Stimulated activated naive B cell treated with anti-CD40 and anti-IgM and Interleukin-4, amounts not matched to agents 10 μg/mL and 1 μg/mL and 100 μg/mL, for 72 hours (primary cell): ENCODE measurements at places on chromosomes 11 and 22.

DNA sequence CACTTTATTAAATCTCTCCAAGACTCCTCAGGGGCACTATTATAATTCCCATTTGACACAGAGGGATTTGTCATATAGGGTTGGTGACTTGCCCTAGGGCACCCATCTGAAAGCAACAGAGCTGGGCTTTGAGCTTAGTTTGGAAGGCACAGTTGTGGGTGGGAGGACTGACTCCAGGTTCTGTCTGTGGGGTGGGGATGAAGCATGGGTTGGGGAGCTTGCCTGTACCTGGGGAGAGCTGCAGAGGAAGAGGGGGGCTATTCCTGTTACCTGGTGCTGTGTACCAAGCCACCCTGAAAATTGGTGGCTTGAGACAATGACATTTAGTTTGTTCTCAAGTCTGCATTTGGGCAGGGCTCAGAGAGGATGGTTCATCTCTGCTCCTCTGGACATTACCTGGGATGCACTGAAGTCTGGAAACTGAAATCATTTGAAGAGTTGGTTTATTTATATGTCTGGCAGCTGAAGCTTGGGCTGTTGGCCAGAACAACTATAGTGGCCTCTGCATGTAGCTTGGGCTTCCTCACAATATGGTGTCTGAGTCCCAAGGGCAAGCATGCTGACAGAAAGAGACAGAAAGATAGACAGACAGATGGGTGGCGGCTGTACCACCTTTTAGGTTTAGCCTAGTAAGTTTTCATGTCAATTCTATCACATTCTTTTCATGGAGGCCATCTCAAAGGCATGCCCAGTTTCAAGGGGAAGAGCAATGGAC is 44.9 kb downstream of the LRRC32 start:
- no peak for DNase-seq

DNA sequence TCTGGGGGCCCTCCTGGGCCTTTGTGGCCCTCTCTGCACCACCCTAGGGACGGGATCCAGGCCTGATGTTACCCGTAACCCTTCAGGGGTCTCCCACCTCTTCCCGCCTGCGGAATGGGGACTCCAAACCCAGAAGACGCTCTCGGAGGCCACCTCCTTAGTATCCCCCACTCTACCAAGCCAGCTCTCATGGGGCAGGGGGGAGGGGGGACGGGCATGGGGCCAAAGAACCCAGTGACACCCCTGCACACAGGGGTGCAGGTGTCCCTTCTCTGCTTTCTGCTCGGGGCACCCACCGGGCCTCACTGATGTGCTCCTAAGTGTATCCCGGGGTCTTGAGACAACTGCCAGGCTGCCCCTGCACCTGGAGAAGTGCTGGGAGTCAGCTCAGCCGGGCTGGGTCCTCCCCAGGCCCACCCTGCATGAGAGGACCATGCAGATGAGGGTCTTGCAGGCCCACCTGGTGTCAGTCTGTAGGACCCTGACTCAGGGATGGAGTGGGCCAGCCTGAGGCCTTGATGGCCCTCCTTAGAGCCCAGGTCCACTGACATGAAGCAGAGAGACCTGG is 176.9 kb downstream of the IGLL1 start:
- DNase-seq = no peak

DNA sequence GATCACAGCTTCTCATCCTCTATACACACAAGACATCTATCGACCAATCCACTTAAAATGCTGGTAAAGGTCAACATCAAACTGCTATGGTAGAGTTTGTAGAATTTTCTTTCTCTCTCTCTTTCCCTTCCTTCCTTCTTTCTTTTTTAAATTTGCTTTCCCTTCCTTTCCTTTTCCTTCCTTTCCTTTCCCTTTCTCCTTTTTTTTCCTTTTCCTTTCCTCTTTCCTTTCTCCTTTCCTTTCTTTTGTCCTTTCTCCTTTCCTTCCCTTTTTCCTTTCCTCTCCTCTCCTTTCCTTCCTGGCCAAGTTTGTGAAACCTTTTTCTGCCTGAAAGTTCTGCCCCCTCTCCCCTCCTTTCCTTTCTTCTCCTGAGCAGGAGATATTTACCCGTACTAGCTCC is 3.1 kb downstream of the C11orf97 start:
- no peak for DNase-seq

DNA sequence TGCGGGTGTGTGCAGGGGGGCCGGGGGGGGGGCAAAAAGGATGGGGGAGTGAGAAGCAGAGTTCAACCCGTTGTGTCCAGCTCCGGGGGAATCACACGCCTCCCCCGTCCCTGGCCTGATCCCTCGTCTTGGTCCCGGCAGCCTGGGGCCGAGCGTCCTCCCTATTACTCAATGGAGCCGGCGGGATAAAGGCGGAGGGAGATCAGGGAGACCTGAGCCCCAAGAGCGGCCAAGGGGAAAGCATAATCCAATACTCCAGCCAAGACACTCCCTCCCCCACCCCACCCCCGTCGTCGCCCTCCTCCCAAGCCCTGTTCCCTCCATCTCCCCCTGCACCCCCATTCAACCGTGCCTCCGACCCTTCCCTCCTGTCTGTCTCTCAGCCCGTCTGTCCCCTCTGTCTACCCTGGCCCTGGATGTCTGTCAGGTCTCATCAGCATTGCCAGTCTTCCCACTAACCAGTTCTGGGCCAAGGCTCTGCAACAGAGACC is 2.6 kb downstream of the PHOX2A start:
- no peak for DNase-seq

DNA sequence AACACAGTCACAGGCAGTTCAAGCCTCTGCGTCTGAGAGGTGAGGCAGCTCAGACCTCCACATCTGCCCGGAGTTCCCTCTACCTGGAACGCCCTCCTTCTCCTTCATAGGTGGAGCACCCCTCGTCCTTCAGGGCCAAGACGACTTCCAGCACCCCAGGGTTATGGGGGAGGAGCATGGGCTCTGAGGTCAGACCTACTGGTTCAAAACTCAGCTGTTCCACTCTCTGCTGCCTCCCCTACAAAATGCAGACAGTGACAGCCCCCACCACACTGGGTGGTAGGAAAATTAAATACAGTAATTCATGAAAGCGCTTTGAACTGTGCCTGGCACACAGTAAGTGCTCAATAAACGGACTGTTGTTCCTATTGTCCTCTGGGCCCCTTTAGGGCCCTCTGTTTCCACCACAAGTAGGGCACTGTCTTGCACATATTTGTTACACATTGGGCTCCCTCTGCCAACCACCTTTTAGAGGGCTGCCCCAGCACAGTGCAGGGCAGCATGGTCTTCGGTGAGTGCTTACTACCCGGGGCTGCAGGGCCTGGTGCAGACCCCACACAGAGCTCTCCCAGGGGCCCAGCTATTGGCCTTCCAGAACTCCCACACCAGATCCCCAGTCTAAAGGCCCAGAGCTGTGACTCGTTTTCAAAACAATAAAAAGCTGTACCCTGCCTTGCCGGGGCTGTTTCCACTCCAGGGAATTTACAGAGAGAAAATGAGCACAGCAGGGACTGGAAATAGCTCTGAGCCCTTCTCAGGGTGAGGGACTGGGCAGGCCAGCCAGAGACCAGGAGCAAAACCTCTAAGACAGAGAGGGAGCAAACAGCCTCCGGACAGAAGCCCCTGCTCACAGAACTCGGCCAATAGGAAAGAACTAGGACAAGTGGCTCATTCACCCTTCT is 2.5 kb downstream of the TMEM184B start:
- DNase-seq = no peak

DNA sequence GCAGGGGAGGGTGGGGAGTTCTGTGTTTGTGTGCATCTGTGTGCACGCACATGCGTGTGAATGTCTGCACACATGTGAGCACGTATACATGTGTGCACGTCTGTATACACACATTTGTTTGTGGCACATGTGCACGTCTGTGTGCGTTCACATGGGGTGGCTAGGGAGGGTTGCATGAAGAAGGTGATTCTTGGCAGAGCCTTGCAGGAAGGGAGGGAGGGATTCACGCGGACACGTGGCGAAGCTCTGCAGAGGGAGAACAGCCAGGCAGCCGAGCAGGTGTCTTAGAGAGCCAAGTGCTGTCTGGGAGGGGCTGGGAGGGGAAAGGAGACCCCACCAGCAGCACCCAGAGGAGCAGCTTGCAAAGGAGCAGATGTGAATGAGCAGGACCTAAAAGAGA is 372.1 kb downstream of the BRD1 start:
- no peak for DNase-seq

- no peak for DNase-seq
These were observed 144.6 kb upstream of the RASSF10 start for GRCh38 chr11:12864316-12865156.

GRCh38 chr11:75212411-75212810 is 28.2 kb upstream of the TPBGL start:
- DNase-seq = no peak

GRCh38 chr11:59142530-59143507 is at the start of gene FAM111A:
Gene FAM111A, plus strand, starts transcription at chr11:59142856. Its CDS starts 6,017 bp downstream, at chr11:59148873.
- DNase-seq = peak; percentile 80

- DNase-seq = no peak
These were observed 119.2 kb downstream of the ME3 start for GRCh38 chr11:86553265-86553664.

DNA sequence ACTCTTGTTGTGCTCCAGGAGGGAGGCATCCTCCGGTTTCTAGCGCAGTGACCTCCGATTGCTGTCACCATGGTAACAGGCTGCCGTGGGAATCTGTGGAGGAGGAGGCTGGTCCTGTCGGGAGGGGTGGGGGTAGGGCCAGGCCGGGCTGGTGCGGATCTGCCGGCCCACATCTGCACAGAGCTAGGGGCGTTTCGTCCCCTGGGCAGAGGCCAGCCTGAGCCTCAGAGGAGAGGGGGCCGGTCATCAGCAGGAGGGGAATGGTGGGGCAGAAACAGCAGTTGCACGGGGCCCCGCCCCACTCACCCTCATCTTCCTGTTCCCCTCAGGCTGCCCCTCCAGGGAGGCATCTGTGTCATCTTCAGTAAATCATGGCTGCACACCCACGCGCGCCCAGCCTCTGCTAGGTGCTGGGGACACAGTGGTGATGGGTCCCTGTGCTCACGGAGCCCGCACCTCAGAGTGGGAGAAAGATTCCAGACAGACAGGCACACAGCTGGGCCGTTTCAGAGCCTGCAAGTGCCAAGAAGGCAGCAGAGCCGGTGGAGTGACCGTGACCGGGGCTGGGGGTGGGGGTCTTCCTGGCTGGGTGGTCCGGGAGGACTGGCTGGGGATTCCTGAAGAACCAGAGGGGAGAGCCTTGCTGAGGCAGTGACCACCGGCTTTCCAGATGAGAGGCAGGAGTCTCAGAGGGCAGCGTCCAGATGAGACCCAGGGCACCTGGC is 120.5 kb downstream of the CACNA1I start:
- no peak for DNase-seq

DNA sequence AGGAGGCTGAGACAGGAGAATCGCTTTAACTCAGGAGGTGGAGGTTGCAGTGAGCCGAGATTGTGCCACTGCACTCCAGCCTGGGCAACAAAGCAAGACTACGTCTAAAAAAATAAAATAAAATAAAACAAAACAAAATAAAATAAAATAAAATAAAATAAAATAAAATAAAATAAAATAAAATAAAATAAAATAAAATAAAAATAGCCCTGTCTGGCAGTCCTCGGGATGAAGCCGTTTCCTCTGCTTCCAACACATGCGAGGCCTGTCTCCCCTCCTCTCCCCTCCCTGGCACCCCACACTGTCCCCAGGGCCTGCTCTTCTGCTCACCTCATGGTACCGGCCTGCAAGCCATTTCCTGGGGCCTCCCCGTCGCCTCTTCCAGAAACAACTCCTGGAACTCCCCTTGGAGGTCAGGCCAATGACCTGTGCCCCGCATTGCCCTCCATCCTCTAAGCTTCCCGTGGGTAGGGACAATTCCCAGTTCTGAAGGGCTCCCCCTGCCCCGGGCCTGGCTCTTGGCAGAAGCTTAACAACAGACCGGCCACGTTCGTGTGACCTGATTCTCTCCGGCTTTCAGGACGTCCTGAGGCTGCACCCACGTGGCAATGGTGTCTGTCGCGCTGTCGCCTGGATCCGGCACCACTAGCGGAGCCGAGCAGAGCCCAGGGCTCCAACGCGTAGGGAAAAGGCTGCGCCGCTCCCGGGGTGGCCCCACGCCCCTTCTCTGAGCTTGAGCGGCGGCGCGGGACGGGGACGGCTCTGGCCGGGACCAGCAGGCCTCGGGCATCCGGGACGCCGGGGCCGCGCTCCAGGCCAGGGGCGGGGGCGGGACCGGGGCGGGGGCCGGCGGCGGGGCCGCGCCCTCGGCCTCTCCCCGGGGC is 456 bp upstream of the PARVB start:
- DNase-seq = peak; percentile 73

- no peak for DNase-seq
These were observed 60.6 kb downstream of the MICAL2 start for GRCh38 chr11:12170984-12171383.

DNA sequence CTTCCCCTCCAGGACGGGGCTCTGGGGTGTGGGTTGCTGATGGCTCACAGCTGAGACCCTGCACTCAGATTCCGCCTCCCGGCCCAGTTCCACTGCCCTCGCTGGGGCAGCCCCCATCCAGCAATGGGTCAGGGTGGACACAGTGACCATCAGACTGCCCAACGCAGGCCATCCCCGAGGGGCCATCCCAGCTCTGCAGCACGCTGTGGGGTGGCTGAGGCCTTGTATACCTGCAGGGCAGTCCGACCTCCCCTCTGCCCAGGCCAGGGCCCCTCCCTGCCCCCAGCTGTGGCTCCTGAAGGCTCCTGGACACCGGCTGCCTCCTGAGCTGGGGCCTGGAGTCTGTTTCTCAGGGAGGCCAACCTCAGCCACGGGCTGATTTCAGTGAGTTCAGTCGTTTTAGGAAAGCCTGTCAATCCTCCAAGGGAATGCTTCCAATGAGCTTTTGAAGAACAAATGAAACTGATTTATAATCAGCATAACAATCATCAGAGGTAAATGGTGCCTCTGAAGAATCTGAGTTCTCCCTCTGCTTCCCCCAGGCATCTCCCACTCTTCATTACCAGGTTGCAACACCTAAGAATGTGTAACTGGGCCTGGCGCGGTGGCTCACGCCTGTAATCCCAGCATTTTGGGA is 95.1 kb downstream of the CELSR1 start:
- no peak for DNase-seq

GRCh38 chr22:20080776-20081654 is 974 bp downstream of the DGCR8 start:
- DNase-seq = no peak

- DNase-seq = no peak
These were observed 19.1 kb upstream of the IL18BP start for GRCh38 chr11:71979602-71980001.

DNA sequence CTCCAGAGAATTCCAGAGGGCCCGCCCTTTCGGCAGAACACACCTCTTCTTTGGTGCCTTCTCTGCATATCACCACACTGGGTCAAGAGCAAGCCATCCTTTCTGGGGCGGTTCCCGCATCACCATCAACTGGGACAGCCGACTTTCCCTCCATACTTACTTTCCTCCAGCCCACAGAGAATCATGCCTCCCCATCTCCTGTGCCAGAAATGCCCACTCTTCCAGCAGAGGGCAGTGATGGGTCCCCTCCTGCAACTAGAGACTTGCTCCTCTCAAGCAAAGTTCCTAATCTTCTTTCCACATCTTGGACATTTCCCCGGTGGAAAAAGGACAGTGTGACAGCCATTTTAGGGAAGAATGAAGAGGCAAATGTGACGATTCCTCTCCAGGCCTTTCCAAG is 157.7 kb downstream of the C11orf91 start:
- DNase-seq = peak; percentile 4

- DNase-seq = no peak
These were observed 274.4 kb downstream of the BLID start for GRCh38 chr11:121841487-121842191.

GRCh38 chr11:44779736-44780520 is 53.2 kb downstream of the TSPAN18 start:
- DNase-seq = no peak

- no peak for DNase-seq
These were observed 58.0 kb upstream of the UBASH3B start for GRCh38 chr11:122597511-122597910.

- DNase-seq = no peak
These were observed 38.8 kb downstream of the NUMA1 start for GRCh38 chr11:72041364-72042063.
